ENCODE measurements at places on chromosomes 5 and 9.

- DNase-seq = no peak
These were observed 633.0 kb upstream of the C9orf72 start for GRCh38 chr9:28206280-28206679.

GRCh38 chr9:33288828-33289483, 1.4 kb upstream of the NFX1 start:
- DNase-seq = no peak

DNA sequence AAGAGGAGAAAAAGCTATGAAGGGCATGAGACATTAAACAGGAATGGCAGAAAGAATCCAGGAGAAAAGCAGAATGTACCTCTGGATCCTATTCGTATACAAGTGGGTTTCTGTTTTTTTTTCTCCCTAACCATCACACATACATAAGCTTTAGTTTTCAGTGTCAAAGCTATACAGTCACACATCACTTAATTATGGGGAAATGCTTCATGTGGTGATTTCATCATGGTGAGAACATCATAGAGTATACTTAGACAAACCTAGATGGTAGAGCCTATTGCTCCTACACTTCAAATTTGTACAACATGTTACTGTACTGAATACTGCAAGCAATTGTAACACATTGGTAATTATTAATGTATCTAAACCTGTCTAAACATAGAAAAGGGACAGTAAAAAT, 290.6 kb downstream of the AOPEP start:
- no peak for DNase-seq

DNA sequence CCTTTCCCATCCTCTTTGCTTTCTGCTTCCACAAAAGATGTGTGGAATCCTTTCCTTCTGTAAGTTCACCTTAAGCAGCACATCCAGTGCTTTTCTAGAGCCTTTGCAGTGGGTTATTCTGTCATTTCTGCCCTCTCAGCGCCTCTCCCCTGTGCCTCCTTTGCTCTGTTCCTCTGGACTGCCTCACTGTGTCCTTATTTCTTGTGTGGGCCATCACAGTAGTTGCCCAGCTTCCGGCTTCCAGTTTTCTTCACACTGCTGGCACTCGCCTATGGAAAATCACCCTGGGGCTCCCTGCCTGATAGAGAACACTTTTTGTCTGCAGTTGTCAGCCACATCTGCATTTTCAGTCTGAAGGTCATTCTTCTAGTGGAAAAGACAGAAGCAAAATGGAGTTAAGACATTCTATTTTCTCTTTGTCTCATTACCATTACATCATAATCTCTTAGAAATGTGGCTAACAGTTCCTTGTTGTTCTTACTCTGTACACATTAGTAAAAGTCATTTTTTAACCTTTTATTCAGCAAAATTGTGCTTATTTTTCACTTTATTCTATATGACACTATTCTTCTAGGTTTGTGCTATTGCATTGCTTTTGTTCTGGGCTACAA, 64.1 kb upstream of the ZNF608 start:
- no peak for DNase-seq

GRCh38 chr5:115257981-115258380, 4.7 kb downstream of the PGGT1B start:
- DNase-seq = no peak

- DNase-seq = no peak
These were observed 105.2 kb downstream of the DAB2IP start for GRCh38 chr9:121756474-121757280.

DNA sequence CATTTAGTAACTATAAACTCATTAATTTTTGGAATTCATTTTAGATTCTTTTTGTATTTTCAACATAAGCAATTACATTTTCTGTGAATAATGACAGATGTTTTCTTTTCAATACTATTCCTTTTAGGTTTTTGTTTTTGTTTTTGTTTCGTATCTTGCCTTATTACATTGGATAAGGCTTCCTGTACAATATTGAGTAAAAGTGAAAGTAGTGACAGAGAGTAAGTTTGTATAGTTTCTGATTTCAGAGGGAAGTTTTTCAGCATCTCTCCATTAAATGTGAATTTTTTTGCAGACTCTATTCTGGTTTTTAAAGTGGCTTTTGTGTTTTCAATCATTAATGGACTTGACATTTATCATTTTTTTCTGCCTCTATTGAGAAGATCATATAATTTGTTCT, 12.8 kb upstream of the CAMK4 start:
- DNase-seq = no peak

DNA sequence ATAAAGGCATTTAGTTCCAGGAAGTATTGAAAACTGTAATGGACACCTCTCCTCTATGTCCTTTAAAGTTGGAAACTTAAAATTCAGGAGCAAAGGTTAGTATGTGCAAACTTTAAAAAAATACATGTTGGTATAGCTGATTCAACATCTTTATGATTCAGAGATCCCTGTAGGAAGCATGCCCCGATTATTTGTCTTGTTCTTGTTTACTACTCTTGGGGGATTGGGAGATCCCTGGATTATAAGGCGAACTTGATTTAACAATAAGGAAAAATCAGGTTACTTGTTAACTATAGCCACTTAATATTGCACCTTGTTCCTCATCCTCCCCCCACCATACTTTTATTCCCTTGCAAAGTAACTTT, 1.7 kb downstream of the F2RL1 start:
- no peak for DNase-seq

DNA sequence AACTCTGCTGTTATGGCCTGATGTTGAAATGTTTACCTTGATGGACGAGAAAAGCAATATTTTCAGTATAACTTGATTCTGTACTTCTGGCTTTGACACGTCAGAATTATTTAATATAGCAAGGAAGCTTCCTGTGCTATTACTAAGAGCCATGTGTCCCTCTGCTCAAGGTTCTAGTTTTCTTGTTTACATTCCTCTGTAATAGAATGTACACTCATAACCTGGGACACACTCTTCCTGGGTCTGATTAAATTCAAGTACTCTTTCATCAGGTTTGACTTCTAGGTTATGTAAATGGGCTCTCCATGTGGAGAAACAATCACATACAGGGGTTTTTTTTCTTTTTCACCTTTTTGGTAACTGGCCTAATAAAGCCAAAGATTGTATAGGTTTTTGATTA, 33.1 kb downstream of the GTF3C4 start:
- DNase-seq = peak; percentile 26

DNA sequence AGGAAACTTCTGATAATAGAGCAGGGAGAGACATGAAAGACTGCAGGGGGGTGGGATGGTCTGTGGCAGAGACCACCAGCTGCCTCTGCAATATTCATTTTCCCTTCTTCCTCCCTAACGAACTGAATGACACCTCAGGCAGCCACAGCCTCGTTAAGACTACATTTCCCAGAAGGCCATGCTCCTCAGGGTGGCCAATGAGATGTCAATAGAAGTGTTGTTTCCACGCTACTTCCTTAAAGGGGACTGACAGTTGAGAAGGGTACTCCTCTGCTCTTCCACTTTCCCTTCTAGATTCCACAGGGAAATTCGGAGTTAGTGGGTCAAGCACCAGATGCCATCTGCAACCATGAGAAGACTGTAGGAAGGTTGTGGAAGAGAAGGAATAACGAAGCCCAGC, 52.0 kb upstream of the DAPK1 start:
- DNase-seq = peak; percentile 39

DNA sequence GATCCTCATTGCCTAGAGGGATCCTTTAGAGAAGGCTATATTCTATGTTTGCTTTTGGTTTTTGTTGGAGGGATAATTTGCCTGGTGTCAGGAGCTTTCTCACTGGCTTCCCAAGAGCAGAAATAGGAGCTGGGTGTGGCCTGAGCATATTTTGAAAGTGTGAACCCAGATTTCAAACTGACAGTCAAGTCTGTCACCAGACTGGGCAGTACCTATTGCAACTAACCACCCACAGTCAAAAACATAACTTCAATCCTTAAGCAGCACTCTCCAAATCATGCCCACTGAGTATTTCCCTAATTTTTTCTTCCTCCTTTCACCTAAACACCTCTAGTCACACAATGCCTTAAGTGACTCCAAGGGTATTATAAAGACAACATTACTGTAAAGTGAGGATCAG, 278.4 kb downstream of the EBF1 start:
- DNase-seq = no peak

DNA sequence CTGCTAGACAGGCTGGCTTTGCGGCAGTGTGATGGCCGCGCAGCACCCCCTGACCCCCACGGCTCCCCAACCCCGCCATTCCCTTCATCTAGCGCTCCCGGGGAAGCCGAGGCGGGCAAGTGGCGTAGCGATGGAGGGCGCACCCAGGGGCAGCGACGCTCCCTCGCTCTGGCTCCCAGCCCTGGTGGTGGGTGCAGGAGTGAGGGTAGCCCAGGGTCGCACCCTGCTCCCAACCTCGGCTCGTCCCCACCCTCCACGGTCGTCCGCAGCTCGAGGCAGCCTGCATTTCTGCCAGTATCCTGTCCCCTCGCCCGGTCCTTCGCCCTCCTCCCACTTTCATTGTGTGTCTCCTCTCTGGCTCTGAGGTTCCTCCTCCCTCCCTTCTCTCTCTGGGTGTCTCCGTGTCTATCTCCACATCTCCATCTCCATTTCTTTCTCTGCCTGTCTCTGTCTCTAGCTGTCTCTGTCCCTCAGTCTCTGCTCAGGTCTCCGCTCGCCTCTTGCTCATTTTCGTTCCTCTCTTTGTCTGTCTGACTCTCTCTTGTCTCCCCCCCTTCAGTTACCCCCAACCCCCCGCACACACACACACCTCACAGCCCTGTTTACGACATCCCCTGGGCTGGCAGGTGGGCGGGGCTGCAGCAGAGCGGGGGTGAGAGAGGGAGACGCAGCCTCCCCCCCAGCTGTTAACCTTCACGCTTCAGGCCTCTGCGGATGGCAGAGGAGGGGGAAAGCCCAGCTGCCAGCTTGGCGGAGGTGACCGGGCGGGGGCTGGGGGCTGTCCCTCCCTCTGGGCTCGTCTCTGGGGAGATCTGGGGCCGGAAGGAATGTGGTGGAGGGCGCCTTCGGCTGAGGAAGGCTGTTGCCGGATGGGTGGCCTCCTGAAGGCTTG, 48.7 kb upstream of the PSD2 start:
- no peak for DNase-seq

DNA sequence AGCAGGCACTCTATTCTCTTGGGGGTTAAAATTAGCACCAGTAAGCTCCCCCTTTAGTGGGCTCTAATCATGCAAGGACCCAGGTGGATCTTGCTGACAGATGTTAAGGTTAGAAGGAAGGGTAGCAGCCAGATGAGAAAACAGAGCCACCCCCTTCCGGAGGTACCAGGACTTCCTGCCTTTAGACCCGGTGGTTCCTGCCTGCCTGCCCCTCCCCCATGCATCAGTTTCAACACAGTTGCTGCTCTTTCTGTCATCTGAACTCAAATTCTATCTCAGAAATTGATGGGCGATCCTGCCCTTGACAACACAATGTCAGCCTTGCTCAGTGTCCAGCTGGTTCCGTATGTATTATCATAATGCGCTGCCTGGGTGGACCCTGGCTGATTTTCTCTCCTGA, 287.3 kb downstream of the EBF1 start:
- DNase-seq = no peak

GRCh38 chr5:134119720-134120119, 5.2 kb downstream of the TCF7 start:
- DNase-seq = no peak

- DNase-seq = no peak
These were observed 9.9 kb downstream of the SAXO1 start for GRCh38 chr9:19023078-19023477.

- no peak for DNase-seq
These were observed 257.4 kb upstream of the TRPC7 start for GRCh38 chr5:136622747-136623146.

DNA sequence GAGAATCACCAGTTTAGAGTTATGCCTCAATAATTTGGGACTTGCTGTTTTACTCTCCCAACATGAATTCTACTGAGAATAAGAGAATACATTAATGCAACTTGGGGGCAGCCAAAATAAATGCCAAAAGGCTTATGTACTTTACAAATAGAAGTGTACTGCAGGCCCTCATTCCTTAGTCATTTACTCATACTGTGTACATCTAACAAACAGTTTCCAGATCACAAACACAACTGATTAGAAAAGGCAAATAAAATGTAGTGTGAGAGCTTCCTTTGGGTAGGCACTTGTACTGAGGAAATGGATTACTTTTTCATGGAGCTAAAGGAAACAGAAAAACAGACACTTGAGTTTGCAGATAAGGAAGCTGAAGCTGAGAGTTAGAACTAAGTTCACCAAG, 12.6 kb downstream of the ANKDD1B start:
- no peak for DNase-seq

GRCh38 chr5:112863549-112863948, 2.5 kb downstream of the SRP19 start:
- no peak for DNase-seq

- peak; percentile 55 for DNase-seq
These were observed 286.7 kb downstream of the TLE4 start for GRCh38 chr9:79858508-79858907.

- no peak for DNase-seq
These were observed 23.4 kb downstream of the PHF2 start for GRCh38 chr9:93599571-93600403.

GRCh38 chr5:98791898-98792580, 18.6 kb downstream of the RGMB start:
- DNase-seq = no peak

DNA sequence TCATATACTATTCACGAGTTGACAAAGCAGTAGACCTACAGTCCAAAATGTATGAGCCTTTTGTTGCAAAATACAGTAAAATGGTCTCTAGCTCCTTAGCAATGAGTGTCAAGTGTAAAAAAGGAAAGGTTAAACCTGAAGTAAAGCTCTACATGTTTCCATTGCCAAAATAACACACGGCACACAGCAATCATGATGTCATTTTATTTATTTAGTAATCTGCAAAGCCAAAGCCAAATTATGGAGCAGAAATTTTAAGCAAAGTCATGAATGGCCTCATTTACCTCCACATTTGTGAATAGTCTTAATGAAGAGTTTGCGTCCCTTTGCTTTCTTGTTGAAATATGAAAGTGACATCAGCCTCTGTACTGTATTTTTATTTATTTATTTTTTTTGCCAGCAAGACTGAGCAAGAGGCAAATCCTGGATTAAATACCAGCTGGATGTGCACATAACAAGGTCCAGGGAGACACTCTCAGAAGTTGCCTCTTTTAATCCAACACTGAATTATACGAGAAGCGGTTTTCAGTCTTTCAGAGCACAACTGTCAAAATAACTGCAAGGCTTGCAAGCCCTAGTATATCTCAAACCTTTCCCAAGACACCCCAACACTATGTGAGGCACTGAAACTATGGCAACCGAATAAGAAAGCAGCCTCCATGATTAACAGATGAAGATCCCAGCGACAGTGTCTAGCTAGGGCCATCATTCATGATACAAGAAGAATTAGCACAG, 9.7 kb downstream of the SEMA6A start:
- DNase-seq = no peak

DNA sequence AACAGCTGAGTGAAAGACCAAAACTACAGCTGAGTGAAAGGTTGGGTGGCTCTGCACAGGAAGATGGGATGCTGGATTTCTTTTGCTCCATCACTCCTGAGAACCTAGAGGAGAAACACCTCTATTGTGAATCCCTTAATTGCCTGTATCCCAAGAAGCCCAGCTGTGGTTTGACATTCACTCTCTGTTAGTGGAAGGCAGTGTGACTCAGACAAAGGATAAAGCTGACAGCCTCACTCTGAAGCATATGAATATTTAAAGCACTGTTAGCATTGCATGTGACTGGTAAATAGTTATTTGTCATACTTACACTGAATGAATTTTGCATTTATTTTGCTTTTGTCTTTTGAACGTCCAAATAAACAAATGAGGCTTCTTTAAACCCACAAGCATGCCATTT, 367.1 kb upstream of the RIOK2 start:
- peak; percentile 25 for DNase-seq

- no peak for DNase-seq
These were observed 34.0 kb downstream of the KLF4 start for GRCh38 chr9:107455425-107456135.
